ENCODE measurements at places on chromosomes 16 and 17. TPM values are rescaled to one million over a fixed set of nuclear protein-coding genes. Genes with fewer than 3 reads are reported as not detected.

DNA sequence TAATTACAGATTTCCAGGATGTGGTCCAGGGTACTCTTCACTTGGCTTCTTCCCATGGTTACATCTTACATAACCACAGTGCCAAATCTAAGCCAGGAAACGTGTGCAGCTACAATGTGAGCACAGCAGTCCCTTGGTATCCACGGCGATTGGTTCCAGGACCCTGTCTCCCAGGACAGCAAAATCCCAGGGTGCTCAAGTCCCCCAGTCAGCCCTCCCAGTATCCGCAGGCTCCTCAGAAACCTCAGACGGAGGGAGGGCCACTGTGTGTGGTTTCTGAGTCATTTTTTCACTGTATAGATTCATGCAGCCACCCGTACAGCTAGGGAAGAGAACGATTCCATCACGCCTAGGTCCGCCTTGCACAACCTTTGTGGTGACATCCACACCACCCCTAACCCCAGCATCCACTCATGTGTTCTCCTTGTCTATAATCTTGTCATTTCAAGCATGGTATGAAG, 11.1 kb upstream of the ATP2C2 start:
- no peak for DNase-seq

The SHPK gene
- 9.4 TPM for total RNA-seq

GRCh38 chr17:47995241-47995935, 24.5 kb downstream of the CDK5RAP3 start:
- DNase-seq: no peak

The GNGT2 gene
- not detected for total RNA-seq

The KRT24 gene
- total RNA-seq: 6.3 TPM

DNA sequence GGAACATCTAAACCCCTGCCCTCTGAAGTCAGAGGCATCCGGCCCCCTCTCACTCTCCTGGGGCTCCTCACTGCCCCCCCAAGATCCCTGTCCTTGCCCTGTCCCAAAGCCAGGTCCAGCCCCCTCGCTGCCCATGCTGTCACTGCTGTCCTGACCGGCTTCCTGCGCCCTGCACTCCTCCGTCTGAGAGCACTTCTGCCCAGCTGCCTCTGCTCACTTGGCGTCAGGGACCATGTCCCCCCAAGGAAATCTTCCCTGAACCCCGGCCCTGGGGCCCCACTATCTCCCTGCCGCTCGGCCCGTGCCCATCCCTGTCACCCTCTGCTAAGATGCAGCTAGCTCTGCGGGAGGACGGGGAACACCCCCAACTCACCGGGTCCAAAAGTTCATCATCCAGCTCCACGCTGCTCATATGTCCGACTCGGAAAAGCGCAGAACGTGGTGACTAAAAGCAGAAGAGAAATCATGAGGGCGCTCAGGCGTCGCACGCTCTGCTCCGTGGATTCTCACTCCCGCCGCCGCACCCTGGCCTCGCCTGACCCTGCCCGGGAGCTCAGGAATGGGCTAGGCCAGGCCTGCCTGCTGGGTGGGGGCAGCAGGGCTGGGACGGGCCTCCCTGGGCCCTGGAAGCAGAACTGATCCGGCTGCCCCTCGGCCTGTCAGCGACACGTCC, 9.8 kb downstream of the CLCN7 start:
- no peak for DNase-seq
